ENCODE measurements at places on chromosomes 2 and 18. TPM values are rescaled to one million over a fixed set of nuclear protein-coding genes. Genes with fewer than 3 reads are reported as not detected.
A peak's percentile ranks its signal among the peaks of the same experiment; 100 is the strongest.

LBX2 gene
- 4.0 TPM for total RNA-seq

ATP6V1C2 gene
- total RNA-seq, result 0.04 TPM

IL37 gene
- total RNA-seq, result not detected

DNA sequence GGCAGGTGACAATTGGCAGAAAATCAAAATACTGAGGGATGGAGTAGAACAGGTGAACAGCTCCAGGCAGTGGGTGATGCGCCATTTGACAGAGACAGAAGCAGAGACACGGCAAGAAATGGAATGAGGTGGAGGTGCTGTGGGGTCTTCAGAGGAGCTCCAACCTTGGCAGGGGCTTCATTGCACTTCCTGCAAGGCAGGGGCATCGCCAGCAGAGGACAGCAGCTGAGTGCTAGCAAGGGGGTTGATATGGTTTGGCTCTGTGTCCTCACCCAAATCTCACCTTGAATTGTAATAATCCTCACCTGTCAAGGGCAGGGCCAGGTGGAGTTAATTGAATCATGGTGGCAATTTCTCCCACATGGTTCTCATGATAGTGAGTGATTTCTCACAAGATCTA is 42.8 kb downstream of the CCDC68 start:
- no peaks in the 10 kb centered on the region for H3K36me3 ChIP-seq
- DNase-seq, result no peak
- no peaks in the 10 kb centered on the region for H3K4me1 ChIP-seq
- H3K27ac ChIP-seq, result no peak overlapping the region
- no peaks in the 10 kb centered on the region for H3K27me3 ChIP-seq

- H3K4me3 ChIP-seq, result peak overlapping the region; percentile 50
- no peaks in the 10 kb centered on the region for H3K27me3 ChIP-seq
- peaks cover 18% of the 10 kb centered on the region for H3K4me1 ChIP-seq
- H3K27ac ChIP-seq, result no peak overlapping the region
Measured at GRCh38 chr18:75247611-75248421, 37.2 kb downstream of the TSHZ1 start.

DNA sequence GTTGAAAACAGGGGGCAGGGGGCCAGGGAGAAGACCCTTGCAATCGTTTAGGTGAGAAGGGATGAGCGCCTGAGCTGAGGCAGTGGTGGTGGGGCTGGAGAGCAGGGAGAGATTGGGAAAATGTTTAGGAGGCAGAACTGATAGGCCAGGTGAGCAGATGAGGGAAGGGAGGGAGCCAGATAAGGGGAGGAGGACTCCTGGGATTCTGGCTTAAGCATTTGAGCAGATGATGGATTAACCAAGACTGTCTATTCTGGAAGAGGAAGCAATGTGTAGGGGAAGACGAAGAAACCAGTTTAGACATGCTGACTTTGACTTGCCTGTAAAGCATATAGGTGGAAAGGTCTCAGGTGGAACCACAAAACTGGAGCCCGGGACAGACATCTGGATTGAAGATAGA is 49.9 kb upstream of the ASPRV1 start:
- no peak for DNase-seq
- no peak overlapping the region for H3K27ac ChIP-seq
- H3K4me1 ChIP-seq, result peaks cover 20% of the 10 kb centered on the region
- H3K4me3 ChIP-seq, result no peak overlapping the region

- no peak overlapping the region for H3K27ac ChIP-seq
- H3K36me3 ChIP-seq, result no peaks in the 10 kb centered on the region
- H3K27me3 ChIP-seq, result peaks cover 32% of the 10 kb centered on the region
Measured at GRCh38 chr18:63180971-63181376, 138.6 kb downstream of the BCL2 start.

DNA sequence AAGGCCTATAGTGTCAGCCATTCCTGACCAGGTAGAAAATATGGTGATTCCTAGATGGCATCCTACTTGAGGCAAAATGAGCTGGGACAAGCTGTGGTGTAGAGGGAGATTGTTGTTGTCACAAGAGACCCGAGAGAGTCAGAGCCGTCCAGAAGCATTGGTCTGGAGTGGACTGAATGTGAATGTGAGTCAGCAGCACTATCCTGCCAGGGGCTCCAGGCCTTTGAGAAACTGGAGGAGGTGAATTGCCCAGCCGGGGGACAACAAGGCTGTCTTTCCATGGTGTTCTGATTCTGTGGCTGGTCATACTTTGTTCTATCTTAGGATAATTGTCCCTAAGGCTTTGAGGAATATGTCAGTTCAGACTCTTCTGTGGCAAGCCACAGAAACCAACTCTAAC is 29.4 kb upstream of the EIF2AK3 start:
- no peak overlapping the region for H3K27ac ChIP-seq
- DNase-seq, result no peak
- no peak overlapping the region for H3K4me3 ChIP-seq

DNA sequence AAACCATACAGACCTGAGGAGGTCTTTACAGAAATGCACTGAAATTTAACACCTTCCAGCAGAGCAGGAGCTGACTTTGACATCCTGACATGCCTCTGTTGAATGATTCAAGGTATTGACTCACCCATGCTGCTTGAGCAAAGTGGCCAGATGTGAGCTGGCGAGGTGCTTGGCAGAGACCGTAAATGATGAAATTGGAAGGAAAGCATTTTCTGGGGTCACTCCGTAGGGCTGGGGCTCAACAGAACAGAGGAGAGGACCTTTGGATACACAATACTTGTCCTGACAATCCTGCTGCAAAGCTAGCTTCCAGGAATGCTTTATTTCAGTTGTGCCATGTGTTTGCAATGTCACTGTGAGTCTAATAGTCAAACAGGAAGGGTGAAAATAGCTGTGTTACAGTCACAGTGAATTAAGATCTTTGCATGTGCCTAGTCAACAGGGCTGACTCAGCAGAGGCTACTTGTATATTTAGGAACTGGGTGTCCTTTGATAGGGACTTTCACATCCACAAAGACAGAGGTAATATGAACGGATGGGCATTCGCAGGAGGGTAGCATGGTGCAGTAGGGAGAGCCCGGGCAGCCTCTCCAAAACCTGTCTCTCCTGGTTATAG is 31.6 kb upstream of the NCK2 start:
- no peak for DNase-seq
- no peaks in the 10 kb centered on the region for H3K4me1 ChIP-seq
- H3K27ac ChIP-seq, result no peak overlapping the region

DNA sequence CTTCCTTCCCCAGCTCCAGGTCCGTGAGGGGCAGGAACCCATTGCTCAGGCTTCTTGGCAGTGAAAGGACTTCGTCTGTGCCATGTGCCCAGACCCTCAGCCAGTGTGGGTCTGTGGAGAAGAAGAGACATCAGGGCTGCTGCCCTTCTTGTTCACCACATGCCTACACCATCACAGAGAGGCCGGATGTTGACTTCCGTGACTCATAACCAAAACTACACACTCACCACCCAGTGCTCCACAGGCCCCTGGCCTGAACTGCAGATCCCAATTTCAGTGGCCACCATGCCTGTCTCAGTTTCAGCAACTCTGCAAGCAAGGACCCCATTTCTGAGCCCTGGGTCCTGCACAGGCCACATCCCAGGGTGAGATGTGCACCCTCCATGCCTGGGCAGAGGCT is 332.6 kb upstream of the SALL3 start:
- no peaks in the 10 kb centered on the region for H3K4me1 ChIP-seq
- no peaks in the 10 kb centered on the region for H3K36me3 ChIP-seq
- H3K27me3 ChIP-seq, result no peaks in the 10 kb centered on the region

DNA sequence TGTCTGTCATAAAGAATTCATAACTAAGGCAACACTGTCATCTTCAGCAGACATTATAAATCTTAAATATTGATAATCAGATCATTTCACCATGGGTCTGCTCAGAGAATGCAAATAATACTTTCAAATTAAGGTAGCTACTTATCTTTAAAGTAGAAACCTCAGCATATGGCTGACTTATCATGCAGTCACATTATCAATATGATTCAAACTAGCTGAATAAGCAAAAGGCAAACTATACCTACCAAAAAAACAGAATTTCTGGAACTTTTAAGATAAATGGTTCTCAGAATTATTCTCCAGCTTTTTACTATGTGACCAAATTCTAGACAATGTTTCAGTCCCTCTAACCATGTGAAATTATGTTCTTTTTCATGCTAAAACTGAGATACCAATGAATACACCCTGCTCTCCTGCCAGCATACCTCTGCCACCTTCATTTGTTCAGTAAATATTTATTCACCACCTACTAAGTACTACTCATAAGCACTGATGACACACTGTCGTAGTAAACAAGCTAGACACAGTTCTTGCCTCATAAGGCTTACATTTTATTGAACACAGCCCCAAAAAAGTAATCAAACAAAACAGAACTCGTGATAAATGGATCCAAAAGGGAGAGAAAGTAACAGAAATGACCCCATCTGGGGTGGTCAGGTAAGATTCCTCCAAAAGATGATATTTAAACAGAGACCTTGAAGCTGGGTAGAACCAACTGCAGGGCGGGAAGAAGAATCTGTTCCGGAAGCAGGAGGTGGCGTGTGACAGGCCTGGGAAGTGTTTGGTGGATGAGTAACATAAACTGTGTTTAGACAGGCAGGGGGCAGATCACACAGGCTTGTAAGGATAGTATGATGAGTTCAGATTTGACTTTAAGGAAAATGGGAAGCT is 17.7 kb downstream of the SPIRE1 start:
- H3K4me1 ChIP-seq, result peaks cover 30% of the 10 kb centered on the region
- peak overlapping the region; percentile 57 for H3K27ac ChIP-seq
- H3K36me3 ChIP-seq, result no peaks in the 10 kb centered on the region
- peak overlapping the region; percentile 5 for H3K4me3 ChIP-seq
- H3K27me3 ChIP-seq, result no peaks in the 10 kb centered on the region
